BJ (cell line): ENCODE measurements at places on chromosomes 16 and 17. TPM values are rescaled to one million over a fixed set of nuclear protein-coding genes. Genes with fewer than 3 reads are reported as not detected.

GRCh38 chr17:31835984-31836383, 23.1 kb downstream of the COPRS start:
- no peak for DNase-seq

GRCh38 chr17:35947156-35947585, 3.7 kb upstream of the LYZL6 start:
- no peak for DNase-seq

DNA sequence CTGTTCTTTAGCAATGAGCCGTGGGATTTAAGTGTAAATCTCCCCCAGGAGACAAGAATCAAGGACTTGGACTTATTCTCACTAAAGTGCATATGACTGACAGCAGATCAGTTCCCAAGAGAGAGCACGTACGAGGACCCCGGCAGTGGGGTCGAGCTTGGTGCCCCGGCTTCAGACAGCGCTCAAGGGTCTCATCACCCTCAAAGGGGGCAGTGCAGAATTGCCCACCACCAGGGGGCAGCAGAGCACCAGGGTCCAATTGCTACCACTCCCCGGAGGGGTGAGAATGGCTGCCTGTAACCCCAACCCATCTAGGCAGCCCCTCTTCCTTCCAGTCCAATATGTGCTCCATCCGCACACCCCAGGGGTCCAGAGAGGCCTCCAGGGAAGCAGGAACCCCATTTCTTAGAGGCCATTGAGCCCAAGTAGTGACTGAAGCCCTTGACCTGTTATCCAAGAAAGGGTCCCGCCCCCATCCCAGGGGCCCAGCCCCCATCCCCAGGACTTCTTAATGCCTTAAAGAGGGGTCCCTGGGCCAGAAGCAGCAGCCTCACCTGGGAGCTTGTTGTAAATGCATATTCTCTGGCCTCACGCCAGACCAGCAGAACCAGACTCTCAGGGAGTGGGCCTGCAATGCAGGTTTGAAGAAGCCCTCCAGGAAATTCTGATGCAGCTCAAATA, 86.1 kb downstream of the ZDHHC7 start:
- no peak for DNase-seq

DNA sequence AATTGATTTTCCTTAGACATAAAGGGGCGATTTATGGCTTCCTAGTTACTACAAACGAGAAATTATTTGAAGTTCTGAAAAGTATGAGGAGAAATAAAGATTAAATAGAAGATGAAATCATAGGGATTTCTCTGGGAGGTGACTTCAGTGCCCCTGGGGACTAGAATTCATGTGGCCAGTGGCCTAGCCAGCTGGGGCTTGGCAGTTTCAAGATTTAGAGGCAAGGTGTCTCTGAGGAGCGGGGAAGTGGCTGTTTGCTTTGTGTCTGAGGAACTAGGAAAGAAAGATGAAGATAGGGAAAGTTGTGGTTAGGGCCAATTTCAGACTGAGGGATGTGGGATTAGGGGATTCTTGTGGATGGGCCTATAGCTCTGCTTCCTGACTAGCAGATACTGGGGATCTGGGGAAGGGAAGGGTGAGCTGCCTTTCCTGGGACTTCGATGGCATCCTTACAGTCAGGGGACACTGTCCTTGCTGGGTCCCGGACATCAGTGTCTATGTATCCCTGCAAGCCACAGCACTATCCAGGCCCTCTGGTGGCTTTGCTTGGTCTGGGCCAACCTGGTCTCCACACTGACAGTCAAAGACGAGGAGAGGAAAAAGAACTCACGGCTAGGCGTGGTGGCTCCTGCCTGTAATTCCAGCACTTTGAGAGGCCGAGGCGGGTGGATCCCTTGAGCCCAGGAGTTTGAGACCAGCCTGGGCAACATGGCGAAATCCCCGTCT, 22.4 kb upstream of the MEOX1 start:
- no peak for DNase-seq

- DNase-seq, result no peak
These were observed 13.8 kb upstream of the SP6 start for GRCh38 chr17:47864791-47865216.

DNA sequence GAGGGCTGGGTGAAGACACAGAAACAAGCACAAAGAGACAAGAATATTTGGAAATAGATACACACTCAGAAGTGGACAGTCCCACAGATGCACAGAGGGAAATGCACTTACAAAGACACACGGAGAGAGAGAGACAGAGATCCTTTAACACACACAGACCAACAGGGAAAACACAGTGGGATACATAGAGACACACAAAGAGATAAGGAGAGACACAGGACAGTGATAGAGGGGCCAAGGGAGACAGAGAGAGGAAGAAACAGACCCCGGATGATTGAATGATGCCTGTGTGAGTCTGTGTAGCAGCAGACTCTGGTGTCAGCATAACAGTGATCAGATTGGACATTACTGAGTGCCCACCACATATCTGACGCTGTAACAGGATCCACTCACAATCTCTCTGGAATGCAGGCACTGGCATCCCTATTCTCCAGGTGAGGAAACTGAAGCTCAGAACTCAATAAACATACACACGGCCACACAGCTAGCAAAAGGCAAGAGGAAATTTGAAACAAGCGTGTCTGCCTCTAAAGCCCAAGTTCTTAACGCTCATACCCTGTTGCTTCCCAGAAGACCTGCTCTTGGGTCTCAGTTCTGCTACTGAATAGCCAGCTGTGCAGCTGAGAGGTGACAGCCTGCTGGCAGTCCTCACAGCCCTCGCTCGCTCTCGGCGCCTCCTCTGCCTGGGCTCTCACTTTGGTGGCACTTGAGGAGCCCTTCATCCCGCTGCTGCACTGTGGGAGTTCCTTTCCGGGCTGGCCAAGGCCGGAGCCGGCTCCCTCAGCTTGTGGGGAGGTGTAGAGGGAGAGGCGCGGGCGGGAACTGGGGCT, 186.3 kb upstream of the NLRP1 start:
- no peak for DNase-seq

Gene CA7
- not detected in 2 replicates for polyA plus RNA-seq

Gene TP53TG3B
- not detected in 2 replicates for polyA plus RNA-seq

Gene SMG6
- polyA plus RNA-seq, result 13.8 and 29.7 TPM in 2 replicates

Gene KCTD11
- polyA plus RNA-seq, result 16.2 and 19.8 TPM in 2 replicates

Gene MT1A
- 0.82 TPM in 1 of 2 replicates, not detected in the other for polyA plus RNA-seq
